Body of pancreas (tissue), 4 donors: ENCODE measurements at places on chromosomes 7 and 10.

DNA sequence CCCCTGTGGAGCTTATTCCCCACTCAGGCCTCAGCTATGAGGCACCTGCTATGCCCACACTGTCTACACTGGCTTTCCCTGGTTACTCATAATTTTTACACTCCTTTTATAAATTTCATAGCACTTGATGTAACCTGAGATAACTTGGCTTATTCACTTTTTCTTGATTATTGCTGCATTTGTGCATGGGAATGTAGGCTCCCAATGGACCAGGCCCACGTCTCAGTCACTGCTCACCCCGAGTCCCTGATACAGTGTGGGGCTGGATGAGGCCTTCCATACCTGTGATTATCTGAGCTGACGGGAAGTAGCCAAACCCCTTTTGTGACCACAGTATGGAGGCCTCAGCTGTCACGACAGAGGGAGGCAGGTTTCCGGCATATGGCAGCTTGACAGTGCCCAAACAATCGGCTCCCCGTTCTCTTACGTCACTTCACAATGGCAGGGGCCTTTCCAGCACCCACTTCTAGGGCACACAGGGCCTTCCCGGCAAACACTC lies 645.3 kb downstream of the ACTR3B start:
- DNase-seq = no peak

DNA sequence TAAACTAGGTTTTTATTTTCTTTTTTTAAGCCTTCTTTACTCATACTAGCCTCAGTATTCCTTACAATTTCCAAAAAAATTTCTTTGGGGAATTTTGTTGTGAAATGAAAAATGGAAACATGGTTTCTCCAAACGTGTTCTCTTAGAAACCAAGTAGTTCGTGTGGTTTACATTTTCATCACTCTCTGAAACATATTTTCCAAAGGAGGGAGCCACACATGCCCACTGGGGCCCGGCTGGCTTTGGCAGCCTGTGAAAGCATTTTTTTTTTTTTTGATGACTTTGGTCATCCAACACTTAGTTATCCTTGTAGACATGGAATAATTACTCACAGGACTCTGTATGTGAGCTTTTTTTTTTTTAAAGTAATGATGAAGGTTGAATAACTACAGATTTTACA lies 169.6 kb downstream of the C7orf25 start:
- DNase-seq = no peak

DNA sequence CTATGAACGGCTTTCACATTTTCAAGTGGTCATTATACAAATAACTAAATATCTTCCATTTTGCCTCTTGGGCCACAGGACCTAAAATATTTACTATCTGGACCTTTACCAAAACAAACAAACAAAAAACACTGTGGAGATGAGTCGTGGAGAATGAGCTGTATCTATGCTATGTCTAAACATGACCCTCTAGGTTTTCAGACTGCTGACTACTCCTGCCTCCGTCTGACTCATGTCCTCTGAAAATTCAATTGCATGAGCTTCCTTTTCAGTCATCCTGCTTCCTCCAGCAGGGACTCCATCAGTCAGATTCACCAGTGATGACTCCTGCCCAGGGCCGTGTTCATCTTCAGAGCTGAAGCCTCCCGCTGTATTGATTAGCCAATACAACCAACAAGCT lies 96.8 kb downstream of the COL28A1 start:
- no peak for DNase-seq

GRCh38 chr7:42617071-42617765 lies 294.7 kb downstream of the C7orf25 start:
- DNase-seq = no peak

DNA sequence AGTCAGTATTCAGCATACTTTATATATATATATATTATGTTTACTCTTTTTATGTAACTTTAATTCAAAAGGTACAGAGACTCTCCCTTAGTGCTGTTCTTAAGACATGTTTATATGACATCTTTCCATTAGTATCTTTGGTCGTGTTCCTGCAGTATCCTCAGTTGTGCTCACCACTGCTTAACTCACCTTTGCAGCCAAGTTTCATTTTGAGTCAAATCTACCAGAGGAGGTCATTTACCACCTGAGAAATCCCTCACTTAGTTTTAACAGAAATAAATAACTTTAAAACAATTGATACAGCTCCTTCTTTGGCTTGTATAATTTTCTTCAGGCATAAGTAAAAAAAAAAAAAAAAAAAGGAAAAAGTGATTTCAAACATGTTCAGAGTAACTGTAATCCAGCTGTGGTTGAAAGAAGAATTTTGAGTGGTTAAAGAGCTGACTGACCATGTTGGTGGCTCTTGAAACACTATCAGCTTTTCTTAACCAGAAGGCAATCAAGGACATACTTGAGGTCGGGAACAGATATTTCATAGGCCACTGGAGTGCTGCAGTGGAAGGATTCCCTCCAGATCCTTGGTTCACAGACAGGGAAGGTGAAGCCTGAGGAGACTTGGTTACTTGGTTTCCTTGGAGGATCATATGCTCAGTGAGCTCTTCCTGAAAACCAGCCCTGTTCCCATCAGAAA lies 116.8 kb downstream of the AUTS2 start:
- DNase-seq = no peak
